Cerebellum (tissue), 4 donors: ENCODE measurements at places on chromosomes 2 and 18. TPM values are rescaled to one million over a fixed set of nuclear protein-coding genes. Genes with fewer than 3 reads are reported as not detected.

The CDH7 gene
- 39.9 TPM for total RNA-seq

DNA sequence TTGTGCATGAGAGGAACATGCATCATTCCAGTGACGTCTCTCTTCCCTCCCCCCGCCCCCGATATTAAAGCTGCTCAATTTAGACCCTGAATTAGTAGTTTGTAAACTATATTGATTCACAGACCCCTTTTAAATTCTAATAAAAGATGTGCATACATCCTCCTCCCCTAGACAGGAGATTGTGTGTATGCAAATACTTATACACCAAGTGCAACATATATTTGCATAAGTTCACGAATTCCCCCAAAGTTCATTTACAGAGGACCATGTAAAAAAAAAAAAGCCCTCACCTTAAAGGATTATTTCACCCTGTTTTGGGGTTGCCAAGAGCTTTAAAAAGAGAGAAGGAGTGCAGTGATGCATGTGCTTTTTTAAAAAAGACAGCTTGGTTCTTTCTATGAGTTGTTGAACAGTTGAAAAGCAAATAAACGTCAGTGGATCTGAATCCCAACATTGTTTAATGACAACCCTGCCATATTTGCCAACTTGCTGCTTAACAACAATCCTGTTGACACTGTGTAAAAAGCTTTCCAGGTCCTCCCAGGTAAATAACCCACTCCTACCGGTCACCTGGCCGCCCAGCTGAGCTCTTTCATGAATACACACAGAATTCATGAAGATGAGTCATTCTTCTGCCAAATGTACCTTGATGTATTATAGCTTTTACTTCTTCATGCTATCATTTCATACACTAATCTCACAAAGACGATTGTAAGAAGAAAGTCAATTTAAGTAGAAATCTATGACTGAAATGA, 211.5 kb downstream of the IKZF2 start:
- no peak for DNase-seq

The DLX1 gene
- not detected for total RNA-seq

DNA sequence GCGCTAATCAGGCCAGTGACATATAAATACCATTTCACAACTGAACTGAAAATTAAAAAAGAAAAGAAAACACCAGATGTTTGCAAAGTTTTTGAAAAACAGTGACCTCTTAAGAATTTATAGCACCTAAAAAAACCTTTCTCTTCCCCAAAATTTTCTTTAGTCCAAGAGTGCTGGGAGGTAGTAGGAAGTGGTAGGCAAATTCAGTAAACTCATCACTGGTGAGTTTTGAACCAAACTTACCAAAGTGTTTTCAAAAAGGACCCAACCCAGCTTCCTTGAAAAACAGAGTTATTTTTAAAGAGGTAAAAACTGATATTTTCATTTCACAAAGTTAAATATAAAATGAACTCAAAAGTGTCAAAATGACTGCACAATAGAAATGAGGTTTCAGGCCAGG, 90.4 kb downstream of the TMEM247 start:
- DNase-seq = no peak

GRCh38 chr18:70246061-70246466, 40.6 kb upstream of the RTTN start:
- no peak for DNase-seq

DNA sequence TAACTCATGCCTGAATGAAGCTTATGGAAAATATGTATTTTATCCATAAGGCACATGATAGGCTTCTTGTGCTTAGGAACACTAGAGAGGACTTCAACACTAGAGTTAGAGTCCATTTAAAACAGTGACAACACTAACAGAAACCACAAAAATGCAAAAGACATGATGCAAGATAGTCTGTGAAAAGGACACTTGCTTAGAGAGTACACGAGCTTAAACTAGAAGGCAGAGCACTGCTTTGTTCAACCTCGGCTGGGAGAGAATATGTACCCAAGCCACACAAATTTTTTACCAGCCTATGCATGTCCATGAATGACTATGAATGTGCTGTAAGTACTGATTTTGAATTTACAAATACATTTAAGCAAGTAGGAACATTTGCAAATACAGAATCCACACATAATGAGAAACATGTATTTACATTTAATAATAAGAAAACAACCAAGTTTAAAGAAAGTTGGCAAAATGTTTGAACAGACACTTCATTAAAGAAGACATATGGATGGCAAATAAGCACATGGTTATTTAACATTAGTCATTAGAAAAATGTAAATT, 130.6 kb downstream of the SPOPL start:
- DNase-seq = no peak

DNA sequence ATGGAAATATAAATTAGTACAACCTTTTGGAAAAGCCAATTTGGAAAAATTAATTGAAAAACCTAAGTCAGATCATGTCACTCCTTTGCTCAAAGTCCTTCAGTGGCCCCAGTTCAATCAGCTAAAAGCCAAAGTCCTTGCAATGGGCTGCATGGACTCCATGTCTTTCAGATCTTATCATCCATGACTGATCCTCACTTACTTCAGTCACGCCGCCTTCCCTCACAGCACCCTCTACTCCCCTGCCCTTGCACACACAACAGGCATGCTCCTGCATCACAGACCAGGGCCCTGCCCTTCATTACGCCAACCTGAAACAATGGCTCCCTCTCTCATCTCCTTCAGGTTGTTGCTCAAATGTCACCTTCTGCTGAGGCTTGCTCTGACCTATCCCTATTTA, 15.6 kb downstream of the KANSL3 start:
- no peak for DNase-seq

The OR6B2 gene
- not detected for total RNA-seq

DNA sequence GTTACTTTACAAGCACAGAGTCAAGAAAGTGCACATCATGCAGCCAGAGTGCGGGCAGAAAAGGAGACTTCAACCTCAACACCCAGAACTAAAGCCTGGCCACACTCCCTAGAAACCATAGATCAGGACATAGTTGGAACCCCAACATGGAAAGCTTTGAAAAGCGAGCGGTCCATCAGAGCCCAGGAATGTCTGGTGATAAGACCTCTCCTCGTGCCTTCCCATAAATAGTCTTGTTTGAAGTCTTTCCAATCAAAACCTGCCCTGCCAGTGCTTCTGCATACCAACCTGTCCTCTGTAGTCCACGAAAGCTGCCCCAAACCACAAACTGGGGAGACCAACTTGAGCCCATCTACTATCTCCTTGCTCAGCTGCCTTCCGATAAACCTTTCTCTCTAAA, 55.5 kb downstream of the NEURL3 start:
- DNase-seq = no peak

GRCh38 chr2:216956820-216957493, 97.1 kb upstream of the TNP1 start:
- no peak for DNase-seq
